ENCODE measurements at places on chromosomes 2 and 18.

GRCh38 chr18:74063023-74063422, 84.6 kb downstream of the FBXO15 start:
- no peak for DNase-seq

- DNase-seq, result no peak
Observed at GRCh38 chr2:71605173-71605641, 151.8 kb downstream of the DYSF start.

- no peak for DNase-seq
Observed at GRCh38 chr2:205216580-205216979, 465.7 kb upstream of the NRP2 start.

GRCh38 chr18:70848329-70848728, 559.5 kb downstream of the SOCS6 start:
- DNase-seq, result no peak

DNA sequence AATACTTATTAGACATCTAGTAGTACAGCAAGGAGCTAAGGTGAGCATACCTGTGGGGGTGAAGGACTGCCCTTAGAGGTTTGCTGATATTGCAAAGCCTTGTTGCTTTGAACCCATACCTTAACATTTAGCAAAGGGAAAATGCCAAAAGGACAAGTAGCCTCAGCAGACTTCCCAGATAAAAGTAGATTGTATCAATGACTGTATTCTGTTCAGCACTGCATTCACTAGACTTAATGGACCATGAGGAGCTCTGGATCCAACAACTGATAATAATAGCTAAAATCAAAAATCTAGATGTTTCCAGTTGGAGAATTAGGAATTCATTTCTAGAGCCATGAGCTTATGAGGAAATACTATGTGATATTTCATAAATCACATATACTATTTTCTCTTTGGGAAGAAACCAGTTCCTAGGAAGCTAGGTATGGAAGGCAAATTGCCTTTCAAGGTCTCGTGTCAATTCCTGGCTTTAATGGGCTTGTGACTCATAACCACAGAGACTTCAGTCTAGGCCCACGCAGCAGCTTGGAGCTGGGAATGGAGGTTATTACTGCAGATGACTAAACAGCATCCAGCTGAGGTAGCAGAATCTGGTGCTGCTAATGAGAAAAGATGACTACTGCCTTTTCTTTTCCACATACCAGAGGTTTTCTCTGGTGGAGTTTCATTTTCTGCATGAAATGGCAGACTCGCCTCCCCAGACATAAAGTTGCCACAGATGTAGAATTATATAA, 191.2 kb upstream of the NABP1 start:
- no peak for DNase-seq

DNA sequence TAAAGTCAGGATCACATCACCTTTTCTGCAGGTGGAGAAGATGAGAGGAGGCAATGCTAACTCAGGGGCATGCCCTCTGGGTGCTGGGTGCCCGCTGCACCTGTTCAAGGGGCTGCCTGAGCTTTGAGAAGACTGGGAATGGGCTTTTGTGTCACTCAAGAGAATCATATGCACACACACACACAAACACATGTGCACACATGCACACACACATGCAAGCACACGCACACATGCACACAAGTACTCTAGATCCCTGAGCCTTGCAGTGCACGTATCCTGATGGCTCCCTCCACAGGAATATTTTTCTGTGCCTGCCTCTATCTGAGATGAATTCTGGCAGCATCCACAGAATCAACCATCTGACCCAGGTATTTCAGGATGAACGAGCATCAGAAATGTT, 110.0 kb upstream of the TEX51 start:
- no peak for DNase-seq

DNA sequence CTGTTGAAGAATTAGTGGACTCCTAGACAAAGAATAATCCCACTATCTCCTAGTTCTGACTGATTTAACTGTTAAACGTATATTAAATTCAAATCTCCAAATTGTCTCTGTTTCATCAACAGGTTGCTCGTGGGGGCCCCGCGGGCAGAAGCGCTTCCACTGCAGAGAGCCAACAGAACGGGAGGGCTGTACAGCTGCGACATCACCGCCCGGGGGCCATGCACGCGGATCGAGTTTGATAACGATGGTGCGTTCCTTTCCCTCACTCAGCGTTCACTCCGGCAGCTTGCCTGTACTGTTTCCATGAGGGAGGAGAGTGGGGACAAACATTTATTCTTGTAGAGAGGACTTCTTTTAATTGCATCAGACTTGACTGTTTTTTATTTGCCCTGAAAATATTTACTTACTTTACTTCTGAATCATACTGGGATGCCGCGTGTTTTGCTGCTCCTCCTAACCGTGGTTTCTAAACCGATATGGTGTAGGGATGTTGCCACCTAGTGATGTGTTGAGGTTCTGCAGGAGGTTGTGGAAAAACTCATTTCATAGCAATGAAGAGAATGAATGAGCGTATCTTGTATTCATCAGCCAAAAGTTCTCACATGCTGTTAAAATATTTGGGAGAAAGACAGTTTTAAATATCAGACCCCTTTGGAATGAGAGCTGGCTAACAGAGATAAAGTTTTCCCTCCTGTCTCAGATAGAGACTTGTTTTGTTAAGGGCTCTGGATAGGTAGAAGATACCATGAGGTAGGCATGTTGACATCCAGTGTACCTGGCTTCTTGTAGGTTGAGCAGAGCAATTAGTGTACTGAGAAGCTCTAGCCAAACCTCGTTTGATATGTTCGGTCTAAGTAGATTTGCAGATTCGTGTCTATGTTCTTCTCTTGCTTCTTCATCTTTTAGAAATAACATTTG, 38.3 kb downstream of the ITGA6 start:
- peak; percentile 41 for DNase-seq
